T1000 (cell line): ENCODE measurements at places on chromosomes 11 and 22.

DNA sequence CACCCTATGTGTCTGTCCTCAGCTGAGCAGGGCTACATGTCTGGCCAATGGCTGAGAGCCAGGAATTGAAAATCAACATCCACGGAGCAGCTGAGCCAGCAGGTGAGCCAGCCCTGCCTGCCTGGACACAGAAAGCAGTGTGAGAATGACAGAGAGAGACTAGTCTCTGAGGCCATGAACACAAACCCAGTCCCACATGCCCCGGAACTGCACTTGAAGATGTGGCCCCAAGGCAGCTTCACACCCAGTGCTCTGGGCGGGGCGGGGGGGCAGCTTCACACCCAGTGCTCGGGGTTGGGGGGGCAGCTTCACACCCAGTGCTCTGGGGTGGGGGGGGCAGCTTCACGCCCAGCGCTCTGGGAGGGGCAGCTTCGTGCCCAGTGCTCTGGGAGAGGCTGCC, 37.6 kb downstream of the TRMU start:
- DNase-seq = no peak

- no peak for DNase-seq
Measured at GRCh38 chr22:23529166-23530103, 50.7 kb downstream of the IGLL1 start.

GRCh38 chr11:75333022-75333806, 18.2 kb downstream of the ARRB1 start:
- no peak for DNase-seq

DNA sequence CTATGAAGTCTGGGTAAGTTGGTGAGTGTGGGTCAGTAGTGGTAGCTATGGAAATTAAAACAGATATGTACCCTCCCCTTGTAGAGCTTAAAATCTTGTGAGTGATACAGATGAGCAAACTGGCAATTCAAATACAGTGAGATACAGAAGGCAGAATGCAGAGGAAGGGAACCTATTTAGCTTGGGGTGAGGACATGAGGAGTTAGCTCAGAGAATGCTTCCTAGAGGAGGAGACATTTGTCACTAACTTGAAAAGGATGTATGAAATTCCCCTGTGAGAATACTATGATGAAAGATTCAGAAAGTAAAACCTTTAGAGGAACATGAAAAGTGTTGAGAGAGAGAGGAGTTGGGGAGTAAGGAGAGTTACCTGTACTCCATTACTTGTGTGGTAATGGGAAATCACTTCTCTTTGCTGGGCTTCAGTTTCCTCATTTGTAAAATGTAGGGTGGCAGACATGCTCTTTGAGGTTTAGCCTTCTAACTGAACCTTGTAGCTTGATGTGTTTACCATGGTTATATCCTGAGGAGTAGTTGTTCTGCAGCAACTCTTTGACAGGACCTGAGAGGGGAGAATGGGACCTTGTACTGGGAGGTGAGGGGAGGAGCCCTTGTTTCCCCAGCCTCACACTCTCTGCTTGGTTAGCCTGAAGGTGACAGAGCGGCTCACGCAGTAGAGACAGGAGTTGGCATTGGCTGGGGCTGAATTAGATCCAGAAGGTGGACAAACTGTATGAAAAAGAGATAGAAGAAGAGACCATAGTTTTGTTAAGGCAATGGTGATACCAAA, 17.9 kb downstream of the SWAP70 start:
- DNase-seq = no peak

- no peak for DNase-seq
Measured at GRCh38 chr22:29078036-29078868, 5.4 kb downstream of the KREMEN1 start.

DNA sequence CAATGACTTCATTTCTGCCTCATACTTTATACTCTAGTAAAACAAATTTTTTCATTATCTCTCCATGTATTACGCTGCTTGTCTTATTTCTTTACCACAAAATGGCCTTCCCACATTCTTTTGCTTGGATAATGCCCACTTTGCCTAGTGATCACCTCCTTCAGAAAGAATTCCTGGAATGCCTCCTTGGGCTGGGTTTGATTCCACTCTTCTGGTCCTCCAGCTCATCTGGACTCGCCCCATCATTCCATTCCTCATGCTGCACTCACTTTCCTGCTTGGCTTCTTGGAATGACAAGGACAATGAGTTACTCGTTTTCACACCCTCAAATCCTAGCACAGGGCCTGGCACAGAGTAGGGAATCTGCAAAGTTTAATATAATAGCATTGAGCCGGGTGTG, 475.1 kb upstream of the LARGE1 start:
- DNase-seq = no peak

- no peak for DNase-seq
Measured at GRCh38 chr11:44889266-44889665, 61.4 kb downstream of the TP53I11 start.

GRCh38 chr11:64776875-64777274, 1.5 kb downstream of the SF1 start:
- DNase-seq = no peak

- DNase-seq = no peak
Measured at GRCh38 chr11:78451371-78452150, 33.9 kb upstream of the GAB2 start.

- no peak for DNase-seq
Measured at GRCh38 chr11:15640318-15640717, 525.6 kb downstream of the INSC start.

- no peak for DNase-seq
Measured at GRCh38 chr11:29190313-29190712, 826.5 kb downstream of the KCNA4 start.

GRCh38 chr11:2547806-2548205, 103.0 kb downstream of the KCNQ1 start:
- no peak for DNase-seq

DNA sequence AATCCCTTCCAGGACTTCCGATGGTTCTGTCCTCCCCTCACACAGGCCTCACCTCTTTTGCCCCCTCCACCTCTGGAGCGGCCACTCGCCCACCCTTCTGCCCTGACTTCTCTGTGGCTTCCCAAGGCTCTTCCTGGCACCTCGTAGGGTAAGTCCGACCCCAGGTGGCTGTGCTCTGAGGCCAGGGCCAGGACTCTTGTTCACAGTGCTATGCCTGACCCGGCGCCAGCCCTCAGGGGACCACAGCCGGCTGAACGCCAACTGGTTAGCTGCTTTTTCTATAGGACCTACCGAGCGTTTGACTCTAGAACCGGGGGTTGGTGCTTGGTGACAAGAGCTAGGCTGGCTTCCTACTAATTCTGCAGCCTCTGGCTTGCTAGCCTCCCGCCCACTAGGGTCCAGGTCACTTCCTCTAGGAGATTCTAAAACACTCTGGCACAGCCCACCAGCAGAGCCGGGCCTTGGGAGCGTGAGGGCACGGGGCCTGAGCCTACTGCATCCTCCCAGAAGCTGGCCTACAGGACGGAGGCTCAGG, 28.4 kb upstream of the KCNQ1OT1 start:
- DNase-seq = no peak

DNA sequence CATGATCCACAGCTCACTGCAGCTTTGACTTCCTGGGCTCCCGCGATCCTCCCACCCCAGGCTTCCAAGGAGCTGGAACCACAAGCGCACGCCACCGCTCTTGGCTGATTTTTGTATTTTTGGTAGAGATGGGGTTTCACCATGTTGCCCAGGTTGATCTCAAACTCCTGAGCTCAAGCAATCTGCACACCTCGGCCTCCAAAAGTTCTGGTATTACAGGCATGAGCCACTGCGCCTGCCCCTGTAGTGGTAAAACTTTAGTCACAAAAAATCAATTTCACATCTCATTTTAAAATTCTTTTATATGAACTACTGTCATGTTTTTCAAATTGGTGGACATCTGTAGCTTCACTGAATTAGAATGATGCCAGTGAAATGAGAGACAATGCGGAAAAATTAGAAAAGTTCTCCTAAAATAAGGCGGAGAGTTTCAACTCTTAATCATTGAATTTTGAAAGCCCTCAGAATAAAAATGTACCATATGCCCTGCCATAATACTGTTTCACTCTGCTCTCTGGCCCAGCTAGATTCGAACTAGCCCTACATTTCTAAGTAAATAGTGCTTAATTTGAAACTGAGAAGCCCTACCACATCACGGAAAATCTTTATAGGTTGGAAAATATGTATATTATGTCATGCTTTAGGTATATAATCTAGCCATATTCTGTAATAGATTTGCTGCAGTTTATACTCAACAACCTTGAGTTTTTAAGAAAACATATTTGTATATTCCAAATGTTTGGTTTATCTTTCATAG, 78.7 kb downstream of the HORMAD2 start:
- no peak for DNase-seq

DNA sequence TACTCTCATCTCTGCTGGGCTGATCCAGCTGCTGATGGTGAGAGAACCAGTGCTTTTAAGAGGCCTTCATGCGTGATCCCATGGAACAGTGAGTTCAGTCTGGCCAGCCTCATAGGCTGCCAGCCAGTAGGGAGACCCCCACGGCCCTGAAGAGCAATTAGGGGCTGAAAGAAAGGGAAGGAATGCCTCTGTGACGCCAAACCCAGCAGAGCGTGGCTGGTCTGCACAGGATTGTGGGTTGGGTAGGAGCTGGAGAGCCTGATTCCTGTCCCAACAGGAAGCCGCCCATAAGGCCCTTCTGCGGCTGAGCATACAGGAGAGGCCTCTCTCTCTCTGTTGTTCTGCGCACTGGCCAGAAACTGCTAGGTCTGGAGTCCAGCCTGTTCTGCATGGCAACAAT, 181.5 kb upstream of the E2F8 start:
- no peak for DNase-seq

DNA sequence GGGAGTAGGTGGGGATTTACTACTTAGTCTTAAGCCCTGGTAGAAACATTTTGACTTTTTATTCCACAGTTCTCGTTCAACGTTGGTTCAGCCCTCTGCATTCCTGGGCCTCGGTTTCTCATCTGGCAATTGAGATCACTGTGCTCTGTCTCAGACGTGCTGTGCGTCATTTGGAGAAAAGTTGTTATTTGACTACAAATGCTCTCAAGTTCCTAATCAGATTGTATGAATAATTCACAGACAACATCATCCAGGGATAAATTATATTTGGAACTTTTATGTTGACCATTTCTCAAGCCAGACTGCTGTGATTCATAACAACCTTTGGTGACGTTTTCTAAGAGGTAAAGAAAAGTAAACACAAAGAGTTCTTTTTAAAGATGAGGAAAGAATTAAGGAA, 69.2 kb downstream of the BLID start:
- no peak for DNase-seq
